NCI-H748 treated with DMSO at 0.1 percent for 48 hours (cell line): ENCODE measurements at places on chromosomes 1 and 21.

DNA sequence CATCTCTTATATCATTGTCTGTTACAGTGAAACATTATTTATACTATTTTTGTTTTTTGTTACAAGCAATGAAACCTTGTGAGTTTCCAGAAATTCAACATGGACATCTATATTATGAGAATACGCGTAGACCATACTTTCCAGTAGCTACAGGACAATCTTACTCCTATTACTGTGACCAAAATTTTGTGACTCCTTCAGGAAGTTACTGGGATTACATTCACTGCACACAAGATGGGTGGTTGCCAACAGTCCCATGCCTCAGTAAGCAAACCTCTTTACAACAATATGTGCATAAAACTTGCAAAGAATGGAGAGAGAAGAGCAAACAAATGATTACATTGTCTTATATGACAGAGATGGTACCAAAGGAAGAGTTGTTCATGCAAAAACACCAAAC lies 22.4 kb downstream of the CFHR4 start:
- no peak for DNase-seq

DNA sequence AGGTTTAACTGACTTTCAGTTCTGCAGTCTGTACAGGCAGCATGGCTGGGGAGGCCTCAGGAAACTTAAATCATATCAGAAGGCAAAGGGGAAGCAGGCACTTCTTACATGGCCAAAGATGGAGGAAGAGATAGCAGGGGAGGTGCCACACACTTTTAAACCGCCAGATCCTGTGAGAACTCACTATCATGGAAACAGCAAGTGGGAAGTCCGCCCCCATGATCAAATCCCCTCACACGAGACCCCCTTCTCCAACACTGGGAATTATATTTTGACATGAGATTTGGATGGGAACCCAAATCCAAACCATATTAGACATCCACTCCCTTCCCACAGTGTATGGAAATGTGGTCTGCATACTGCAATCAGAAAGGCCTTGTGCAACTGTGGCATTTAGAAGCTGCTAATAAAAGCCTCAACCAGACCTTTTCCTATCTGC lies 148.2 kb downstream of the FCRL5 start:
- no peak for DNase-seq

DNA sequence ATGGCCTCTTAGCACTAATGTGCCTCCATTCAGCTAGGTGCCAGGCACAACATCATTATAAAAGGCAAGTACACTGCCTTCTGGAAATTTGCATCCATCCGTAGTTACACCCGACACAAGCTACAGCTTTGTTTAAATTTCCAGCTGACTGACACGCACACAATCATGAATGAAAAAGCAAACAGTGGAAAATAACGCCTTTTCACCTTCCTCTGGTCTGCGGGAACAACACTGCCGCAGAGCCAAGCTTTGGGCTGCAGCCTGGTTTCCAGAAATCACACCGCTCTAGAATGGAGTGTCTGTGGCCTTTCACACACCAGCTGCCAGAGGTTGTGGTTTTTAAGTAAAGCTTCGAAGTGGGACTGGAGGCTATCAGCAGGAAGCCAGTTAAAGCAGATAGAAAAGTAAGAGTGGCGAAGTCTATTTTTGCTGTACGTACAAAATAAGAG lies 142.8 kb upstream of the COA6 start:
- peak; percentile 37 for DNase-seq

GRCh38 chr1:93716941-93717368 lies 35.3 kb upstream of the BCAR3 start:
- DNase-seq, result no peak

DNA sequence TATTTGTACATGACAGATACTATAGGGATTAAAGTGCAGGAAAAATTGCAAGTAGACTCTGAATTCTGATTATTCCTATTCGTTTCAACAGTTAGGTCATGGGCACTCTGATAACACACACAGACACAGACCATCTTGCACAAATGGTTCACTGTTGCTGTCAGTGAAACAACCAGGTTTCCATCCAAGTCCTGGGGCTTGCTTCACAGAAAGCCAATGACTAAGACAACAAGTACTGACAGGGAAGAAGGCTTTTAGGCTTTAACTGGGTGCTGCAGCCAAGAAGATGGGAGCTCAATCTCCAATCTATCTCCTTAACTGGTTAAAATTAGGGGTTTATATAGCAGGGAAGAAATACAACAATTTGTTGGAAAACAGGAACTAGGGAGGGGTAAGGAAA lies 57.6 kb downstream of the RIMS3 start:
- no peak for DNase-seq

GRCh38 chr1:97105531-97105930 lies 383.9 kb downstream of the PTBP2 start:
- DNase-seq, result no peak

DNA sequence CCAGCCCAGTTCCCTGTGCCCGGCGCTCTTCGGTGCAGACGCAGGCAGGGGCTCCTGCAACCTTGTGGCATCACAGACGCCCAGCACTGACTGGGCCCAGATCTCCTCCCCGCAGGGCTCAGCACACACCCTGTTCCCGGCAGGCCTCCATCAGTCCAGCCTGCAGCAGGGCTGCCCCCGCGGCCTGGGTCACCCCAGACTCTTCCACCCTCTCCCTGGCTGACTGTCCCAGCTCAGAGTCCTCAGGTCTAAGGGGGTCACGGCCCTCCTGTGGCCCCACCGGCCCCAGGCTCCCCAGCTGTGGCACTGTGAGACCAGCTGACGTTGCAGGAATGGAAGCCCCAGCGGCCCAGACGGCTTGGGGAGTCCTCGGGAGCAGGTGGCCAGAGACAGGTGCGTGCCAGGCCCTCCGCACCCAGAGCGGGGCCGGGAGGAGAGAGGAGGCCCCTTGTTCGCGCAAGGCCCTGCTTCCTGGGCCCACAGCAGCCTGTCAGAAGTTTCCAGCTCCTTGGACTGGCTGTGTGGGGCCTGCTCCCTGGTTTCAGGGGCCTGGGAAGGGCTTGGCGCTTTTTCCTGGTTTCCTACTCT lies 4.2 kb downstream of the B3GALT6 start:
- no peak for DNase-seq

- no peak for DNase-seq
These were observed 186.3 kb upstream of the BRINP3 start for GRCh38 chr1:190663962-190664361.

GRCh38 chr1:44785029-44785380 lies 3.0 kb downstream of the BEST4 start:
- no peak for DNase-seq

GRCh38 chr1:115098979-115099692 lies 9.8 kb upstream of the TSPAN2 start:
- DNase-seq, result peak; percentile 63

GRCh38 chr1:159771127-159771895 lies 9.5 kb upstream of the DUSP23 start:
- no peak for DNase-seq

DNA sequence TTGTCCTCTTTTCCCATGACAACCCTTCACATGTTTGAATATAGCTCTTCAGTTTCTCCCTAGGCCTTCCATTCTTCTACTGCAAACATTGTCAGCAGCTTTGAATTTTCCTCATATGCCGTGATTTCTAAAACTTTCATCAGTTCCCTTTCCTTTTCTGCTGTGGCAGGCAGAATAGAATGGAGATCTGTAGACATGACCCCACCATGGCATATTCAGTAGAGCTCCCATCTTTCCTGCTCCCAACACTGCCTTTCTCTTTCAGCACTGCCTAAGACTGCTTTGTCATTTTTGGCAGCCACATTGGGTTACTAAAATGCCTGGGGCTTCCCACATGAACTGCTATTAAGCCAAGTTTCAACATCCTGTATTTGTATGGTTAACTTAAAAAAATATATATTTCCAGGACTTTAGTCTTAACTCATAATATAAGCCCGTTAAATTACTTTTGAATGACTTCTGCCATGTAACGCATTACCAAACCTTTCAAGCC lies 60.9 kb downstream of the TBX19 start:
- no peak for DNase-seq

GRCh38 chr1:244085891-244086290 lies 34.8 kb downstream of the ZBTB18 start:
- DNase-seq, result no peak

- DNase-seq, result no peak
These were observed 23.0 kb upstream of the PRSS38 start for GRCh38 chr1:227792216-227793078.

GRCh38 chr1:75668813-75669212 lies 55.7 kb upstream of the ACADM start:
- no peak for DNase-seq

DNA sequence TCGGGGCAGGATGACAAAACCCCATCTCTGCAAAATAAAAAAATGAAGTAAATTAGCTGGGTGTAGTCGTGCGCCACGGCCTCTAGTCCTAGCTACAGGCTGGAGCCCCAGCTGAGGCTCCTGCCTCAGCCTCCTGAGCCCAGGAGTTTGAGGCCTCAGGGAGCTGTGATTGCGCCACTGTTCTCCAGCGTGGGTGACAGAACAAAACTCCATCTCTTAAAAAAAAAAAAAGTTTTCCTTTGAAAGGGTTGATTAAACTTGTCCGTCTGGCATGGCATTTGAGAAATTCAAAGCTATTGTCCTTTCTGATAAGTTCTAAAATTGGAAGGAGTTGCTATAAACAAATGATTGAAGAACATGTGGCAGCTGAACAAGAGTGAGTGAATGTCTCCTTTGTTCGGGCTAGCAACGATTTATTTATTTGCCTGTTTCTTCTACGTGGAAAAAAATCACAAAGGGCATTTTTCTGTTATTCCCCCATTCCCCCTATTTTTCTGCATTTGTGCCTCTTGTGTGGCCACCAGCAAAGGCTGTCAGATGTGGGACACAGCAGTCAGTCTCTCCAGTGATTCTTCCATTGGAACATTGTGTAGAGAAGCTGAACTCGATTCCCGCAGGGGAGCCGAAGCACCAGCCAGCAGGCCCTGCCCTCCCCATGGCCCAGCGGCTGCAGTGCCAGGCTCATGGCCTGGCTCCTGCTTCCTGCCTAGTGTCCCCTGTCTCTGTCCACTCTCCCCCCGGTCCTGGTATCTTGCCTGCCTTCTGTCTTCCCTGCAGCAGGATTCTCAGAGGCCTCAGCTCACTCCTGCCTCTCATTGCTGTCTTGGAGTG lies 21.5 kb upstream of the PWP2 start:
- DNase-seq, result no peak
